ENCODE measurements at places on chromosomes 4 and X.

GRCh38 chr4:103075435-103075893 is 1.1 kb downstream of the SLC9B2 start:
- DNase-seq, result no peak

DNA sequence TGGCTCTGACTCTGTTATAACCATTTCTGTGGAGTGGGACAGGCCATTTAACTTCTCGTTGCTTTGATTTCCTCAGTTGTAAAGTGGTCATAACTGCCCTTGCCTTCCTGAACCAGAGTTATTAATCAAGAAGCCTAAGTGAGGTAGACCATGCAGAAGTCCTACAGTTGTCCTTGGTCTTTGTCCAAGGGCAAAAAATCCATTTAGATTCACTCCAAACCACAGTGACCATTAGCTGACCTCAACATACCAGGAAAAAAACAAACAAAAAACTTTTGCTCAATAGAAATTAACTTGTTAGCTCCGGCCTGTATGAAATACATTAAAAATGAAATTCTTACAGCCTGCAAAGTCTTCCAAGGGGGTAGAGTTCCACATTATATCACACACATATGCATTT is 52.7 kb downstream of the TBC1D9 start:
- DNase-seq, result no peak

DNA sequence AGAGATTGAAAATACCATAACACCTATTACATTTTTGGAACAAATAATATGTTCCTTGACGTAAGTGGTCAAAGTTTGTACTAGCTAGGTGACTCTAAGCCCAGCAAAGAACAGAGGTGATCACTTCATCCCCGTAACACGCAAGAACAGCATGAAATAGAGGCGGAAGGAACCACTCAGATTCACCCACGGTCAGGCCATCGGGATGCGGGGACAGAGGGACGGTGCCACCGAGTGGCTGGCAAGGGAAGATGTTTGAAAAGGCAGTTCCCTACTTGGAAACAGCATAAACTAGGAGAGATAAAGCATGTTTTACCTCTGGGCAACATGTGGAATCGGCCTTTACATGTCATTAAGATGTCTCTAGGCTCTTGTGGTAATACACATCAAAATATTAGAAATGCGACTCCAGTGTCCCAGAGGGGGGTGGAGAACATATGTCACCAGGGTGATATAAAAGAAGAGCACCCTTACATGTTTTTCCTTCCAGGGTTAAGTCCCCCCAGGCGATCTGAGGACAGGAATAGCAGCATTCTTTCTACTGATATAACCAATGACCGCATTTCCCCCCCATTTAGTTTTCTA is 84.0 kb downstream of the PHKA2 start:
- no peak for DNase-seq

- no peak for DNase-seq
These were observed 462.3 kb downstream of the DMD start for GRCh38 chrX:32749070-32749469.

- no peak for DNase-seq
These were observed 70.6 kb downstream of the DHX15 start for GRCh38 chr4:24513718-24514117.

GRCh38 chr4:186946682-186947294 is 223.1 kb upstream of the FAT1 start:
- DNase-seq, result no peak

DNA sequence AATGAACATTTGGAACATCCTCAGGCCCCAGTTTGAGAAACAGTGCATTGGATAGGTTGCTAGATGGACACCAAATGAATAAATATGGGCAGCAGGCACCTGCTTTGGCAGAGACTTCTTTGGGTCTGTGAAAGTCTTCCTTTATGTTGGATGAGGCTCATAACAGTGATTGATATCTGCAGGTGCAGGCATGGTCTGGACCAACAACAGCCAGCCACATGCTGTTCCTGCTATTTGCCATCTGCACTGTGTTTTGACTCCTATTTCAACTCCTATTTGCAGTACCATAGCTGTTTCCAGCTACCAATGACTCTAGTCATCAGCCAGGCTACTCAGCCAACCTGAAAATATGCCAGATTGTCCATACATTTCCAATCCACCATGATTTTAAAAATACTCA is 60.9 kb downstream of the ANAPC4 start:
- no peak for DNase-seq

- DNase-seq, result no peak
These were observed 124.2 kb upstream of the EOLA2 start for GRCh38 chrX:150062292-150063137.

DNA sequence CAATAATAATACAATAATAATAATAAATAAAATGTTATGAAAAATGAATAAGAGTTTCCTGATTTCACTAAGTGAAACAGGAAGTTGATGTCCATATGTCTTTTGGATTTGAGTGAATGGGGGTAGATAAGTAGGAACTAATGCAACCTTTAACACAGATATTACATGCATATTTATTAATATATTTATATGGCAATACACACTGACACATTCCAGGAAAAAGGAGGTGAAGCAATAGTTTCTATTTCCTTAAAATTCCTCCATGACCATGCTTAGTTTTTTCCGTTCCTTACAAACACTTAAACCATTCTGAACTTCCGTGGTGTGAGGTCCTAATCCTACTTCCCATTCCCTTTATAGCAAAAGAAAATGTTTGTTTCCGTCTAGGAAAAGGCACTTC is 48.3 kb downstream of the ATXN3L start:
- DNase-seq, result no peak

GRCh38 chrX:2894885-2895292 is 34.2 kb downstream of the ARSD start:
- no peak for DNase-seq

DNA sequence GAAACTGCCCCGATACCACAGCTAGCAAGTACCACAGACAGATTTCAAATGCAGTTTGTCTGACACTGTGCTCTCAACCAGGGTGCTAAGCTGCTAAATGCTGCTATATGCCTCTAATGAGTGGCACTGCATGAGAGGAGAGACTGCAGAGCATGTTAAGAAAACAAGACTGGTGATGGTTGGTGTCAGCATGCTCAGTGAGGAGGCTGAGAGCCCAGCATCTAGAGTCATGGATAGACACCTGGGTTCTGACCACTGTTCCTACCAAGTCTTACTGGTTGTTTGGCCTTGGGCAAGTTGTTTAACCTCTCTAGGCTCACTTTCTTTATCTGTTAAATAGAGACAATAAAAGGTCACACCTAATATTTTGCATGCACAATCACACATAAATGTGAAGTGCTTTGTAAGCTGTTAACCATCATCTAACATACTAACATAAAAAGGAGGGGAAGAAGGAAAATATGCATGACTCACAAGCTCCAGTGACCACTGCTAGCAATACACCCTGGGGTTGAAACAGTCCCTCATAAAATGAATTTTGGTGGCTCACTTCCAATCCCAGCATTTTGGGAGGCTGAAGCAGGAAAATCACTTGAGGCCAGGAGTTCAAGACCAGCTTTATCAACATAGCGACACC is 20.7 kb downstream of the HHIP start:
- DNase-seq, result no peak

GRCh38 chr4:95204873-95205272 is 343.9 kb downstream of the UNC5C start:
- DNase-seq, result no peak

GRCh38 chr4:23930750-23931488 is 41.1 kb upstream of the PPARGC1A start:
- no peak for DNase-seq

GRCh38 chrX:31333165-31333831 is 261.5 kb upstream of the FTHL17 start:
- no peak for DNase-seq

DNA sequence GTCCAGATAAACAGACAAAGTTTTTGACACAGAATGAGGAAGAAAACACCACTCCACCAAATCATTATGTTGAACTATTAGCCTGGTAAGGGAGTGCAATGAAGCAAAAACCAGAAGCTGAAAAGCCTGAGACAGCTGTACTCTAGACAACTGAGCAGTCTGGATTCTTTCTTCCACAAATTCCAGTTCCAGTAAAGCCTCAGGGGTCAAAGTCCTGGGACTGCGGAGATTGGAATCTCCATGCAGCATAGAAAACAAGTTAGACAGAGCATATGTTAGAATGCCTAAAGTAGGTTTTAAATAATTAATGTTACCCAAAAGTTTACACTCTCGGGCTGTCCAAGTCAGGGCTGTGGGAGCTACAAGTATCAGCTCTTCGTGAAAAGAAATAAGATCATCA is 263.2 kb downstream of the TECRL start:
- no peak for DNase-seq

DNA sequence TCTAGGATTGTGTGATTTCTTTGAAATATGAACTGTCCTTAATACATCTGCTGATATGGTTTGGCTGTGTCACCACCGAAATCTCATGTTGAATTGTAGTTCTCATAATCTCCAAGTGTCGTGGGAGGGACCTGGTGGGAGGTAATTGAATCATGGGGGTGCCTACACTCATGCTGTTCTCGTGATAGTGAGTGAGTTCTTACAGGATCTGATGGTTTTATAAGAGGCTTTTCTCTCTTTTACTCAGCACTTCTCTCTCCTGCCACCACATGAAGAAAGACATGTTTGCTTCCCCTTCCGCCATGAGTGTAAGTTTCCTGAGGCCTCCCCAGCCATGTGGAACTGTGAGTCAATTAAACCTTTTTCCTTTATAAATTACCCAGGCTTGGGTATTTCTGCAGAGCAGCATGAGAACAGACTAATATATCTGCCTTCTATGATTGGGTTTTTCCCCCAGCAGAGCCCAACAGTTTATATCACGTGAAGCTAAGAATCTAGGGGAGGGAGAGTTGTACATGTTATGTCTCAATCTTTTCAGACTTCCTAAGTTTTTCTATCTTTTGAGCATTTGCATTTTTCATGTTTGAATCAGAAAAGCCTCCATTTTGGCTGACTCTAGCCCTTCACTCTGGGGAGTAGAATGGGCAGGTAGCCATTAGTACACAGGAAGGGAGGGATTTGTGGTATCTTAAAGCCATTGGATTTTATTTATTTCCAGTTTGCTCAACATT is 58.9 kb downstream of the PLAC1 start:
- no peak for DNase-seq

GRCh38 chr4:54683616-54684346 is 26.0 kb downstream of the KIT start:
- DNase-seq, result peak; percentile 9

DNA sequence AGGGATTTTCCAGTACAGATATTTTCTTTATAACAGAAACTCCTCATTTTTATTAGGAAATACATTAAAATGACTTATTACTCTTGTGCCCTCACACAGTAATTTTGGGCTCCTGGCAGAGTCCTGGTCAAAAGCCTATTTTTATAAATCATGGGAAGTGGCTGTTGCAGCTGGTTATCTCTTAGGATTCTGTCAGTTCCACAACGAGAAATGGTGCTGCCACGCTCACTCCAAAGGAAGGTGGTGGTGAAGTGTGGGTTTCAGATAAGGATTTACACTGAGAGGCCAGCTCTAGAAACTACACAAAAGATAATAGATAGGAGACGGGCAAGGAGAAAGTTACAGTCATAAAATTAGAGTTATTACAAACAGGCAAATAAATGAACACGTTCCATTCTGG is 159.2 kb upstream of the FAM241A start:
- no peak for DNase-seq

GRCh38 chr4:53098681-53099121 is 236.6 kb downstream of the RASL11B start:
- no peak for DNase-seq

- DNase-seq, result no peak
These were observed 824.8 kb upstream of the GALNTL6 start for GRCh38 chr4:170988446-170988845.

DNA sequence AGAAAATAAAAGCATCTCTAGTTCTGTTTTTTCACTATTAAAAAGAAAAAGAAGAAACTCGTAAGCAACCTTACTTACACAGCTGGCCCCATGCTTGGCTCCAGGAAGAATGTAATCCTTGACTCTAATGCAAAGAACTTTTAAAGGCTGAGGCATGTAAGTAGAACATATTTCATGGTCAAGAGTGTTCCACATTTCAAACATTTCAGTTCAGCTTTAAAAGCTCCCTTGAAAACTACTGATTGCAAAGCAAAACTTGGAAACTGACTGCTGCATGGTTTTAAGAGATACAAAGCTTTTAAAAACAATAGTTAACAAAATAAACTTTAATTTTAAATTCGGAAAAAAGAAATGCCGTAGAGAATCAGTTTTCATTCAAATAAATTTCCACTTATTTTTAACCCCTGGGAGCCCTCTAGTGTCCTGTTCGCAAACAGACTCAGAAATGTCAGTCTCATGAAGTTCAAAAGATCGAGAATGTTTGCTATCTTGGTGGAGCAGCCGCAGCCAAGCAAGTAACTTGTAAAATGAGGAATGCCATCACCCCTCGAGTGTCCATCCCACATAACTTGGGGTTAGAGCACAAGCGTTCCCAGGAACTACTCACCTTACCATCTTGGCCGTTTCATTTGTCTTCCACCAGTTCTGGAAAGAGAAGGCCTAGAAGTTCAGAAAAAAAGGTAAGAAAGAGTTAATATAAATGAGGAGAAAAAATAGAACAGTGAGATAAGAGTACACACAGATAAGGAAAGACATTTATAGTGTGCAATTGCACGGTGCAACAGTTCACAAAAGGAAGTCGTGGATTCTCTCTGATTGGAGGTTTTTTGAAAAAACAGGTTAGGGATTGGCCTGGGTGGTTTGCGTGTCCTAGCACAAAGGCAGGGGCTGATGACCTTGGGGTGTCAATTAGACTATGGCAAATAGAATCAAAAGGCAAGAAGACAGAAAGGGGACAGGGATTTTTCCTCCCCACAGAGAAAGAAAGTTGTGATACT is at the start of gene GASK1B:
GASK1B (minus strand) TSS at position 765 of the 998 bp plus-strand sequence. CDS start 1,650 bp downstream, outside the sequence.
- DNase-seq, result no peak

DNA sequence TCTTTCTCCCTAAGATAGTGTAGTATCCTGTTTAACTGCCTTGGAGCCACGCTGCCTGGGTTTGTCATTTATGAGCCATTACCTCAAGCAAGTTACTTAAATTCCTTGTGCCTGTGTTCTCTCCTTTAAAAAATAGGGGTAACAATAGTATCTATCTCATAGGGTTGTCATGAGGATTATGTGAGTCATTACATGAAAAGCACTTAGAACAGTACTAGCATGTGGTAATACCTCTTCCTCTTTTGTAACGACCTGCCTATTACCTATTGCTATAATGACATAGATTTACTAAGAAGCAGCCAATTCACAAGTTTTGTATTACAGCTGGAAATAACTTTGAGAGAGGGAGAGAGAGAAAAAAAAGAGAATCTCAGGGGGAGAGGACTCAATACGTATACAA is 834.7 kb downstream of the RAPGEF2 start:
- DNase-seq, result no peak

- no peak for DNase-seq
These were observed 12.9 kb downstream of the NHSL2 start for GRCh38 chrX:71923516-71923915.

All from activated T-helper 9 cell treated with anti-CD3 and anti-CD28 coated beads, Interleukin-2, amount 50 U/mL, for 16 hours (primary cell).